ENCODE measurements at places on chromosomes 2 and 18.

DNA sequence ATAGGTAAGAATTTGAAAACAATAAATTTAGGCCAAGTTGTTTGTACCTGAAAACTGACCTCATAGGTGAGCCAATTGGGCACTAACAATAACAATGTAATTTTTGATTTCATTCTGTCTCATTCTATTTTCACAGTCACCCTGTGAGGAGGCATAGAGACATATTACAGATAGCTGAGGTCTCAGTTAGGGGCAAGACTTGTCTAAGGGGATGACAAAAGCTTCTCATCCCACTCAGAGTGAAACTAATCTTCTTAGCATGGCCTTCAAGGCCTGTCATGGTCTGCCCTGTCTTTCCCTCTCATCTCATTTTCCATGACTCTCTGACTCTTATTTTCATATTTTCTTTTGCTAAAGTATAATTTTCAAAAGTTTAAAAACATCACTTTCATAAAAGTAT lies 562.0 kb upstream of the TNP1 start:
- DNase-seq, result no peak

DNA sequence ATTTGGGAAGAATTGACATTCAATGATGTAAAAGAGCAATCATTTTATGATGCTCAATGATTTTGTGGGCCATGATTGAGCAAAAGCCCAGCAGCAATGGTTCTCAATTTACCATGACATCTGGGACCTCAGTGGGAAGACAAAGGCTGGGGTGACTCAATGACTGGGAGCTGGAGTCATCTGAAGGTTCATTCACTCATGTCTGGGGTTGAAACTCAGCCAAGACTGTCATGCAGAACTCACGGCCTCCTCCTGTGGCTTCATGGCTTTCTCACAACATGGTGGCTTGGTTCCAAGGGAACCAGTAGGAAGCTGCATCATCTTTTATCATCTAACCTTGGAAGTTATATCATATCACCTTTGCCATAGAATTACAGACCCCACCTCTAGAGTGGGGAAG lies 45.1 kb upstream of the CD226 start:
- no peak for DNase-seq

- DNase-seq, result no peak
These were observed 9.3 kb upstream of the CD226 start for GRCh38 chr18:69956665-69957620.

DNA sequence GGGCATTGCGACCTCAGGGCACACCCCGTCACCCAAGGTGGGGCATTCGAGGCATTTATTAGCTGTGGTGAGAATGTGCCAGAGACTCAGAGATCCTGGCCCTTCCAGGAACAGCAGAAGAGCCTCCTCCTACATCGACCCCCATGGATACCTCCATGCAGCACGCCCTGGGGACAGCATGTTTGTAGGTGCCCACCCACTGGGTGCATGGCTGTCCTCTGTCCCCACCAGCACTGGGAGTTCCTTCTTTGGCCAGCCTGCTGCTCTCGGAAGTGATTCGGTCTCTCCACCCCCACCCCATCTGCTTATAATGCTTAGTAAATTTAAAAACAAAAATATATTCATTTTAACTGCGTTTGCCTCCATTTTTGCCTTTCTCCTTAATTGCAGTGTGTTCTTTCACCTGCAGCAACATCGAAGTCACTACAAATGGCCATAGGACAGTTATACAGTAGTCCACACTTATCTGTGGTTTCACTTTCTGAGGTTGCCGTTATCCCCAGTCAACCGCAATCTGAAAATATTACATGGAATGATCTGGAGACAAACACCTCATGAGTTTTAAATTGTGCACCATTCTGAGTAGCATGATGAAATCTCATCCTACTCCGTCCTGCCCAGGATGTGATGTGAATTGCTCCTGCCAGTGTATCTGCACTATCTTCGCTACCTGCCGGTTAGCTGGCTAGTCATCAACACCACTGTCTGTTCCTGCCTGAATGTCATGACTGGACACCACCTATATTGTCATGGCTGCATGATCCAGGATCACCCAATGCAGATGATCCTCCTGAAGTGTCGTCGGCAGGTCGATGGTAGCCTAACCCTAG lies 29.6 kb upstream of the ZCCHC2 start:
- DNase-seq, result no peak

DNA sequence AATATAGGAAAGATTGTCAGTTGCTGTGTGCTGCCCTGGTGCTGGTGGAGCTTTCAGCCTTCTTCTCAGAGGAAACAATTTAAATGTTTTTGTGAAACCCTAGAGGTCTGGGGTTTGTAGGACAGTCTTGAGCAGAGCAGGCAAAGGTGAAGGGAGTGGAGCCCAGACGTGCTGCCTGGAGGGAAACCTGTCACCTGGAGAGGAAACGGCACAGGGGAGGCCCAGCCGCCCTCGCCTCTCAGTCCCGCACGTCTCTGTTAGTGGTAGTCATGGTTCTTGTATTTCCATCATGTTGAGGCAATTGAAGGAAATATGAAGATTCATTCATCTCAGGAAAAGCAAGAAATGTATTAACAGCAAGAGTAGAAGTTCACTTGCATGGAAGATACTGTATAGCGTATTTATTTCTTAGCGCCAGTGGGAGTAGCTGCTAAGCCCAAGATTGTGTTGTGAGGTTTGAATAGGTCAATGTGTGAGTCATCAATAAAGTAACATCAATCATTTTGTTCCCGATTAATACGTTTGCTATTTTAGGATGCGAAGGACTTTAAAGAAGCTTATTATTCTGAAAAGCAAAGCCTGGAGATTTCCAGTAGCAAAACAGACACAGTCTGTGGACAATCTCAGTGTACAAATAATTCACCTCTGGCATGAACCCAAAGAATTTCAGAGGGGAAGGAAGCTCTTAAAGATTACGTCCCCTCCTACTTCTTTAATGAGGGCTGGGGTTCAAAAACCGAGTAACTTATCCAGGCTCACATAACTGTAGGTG lies 70.4 kb downstream of the LRRFIP1 start:
- DNase-seq, result peak; percentile 11

DNA sequence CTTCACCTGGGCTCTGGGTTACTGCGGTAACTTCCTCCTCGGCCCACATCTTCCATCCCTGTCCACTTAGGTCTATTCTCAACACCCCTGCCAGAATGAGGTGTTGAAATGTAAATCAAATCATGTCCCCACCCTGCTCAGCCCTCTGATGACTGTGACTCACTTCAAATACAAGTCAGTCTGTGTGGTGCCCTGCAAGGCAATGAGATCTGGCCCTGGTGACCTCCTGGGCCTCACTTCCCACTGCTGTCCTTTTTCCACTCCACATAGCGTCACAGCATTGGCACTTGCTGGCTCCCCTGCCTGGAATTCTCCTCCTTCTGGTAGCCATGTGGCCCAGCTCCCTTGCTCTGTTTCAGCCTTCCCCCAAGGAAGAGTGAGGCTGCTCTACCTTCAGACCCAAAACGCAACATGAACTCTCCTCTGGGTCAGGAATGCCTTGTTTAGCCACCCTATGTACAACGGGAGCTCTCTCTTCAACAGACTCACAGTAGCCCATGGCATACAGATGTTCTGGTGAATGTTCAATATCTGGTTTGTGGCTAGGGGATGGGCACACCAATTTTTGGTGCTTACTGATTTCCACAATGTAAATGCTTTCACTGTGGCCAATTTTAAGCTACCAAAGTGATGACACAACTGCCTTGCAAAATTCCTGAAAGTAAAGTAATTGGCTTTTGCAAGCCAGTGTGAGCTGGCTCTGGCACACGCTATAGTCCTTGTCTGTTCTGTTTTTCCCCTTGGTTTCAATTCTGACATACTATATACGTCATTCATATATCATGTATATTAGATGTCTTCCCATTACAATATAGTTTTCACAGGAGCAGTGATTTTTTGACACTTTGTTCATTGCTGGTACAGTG lies 550.3 kb upstream of the HS6ST1 start:
- no peak for DNase-seq

GRCh38 chr18:9223356-9223755 lies 86.8 kb downstream of the ANKRD12 start:
- DNase-seq, result no peak

DNA sequence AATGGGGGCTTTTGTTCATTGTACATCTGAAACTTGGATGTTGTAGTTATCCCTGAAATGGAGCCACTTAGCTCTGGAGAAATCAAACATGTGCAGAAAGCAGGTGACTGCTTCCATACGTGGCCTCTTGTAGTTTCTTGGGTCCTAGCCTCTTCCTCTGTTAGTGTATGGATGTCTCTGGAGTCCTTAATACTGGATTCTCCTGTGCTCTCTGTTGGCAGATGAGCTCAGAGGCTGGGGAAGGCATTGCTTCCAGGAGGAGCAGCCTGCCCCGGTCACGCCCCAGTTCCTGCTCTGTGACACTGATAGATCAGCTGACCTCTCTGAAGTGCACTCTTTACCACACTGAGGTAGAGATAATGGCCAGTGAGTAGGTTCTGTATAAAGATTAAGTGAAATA lies 176.2 kb downstream of the LDLRAD4 start:
- DNase-seq, result peak; percentile 47

DNA sequence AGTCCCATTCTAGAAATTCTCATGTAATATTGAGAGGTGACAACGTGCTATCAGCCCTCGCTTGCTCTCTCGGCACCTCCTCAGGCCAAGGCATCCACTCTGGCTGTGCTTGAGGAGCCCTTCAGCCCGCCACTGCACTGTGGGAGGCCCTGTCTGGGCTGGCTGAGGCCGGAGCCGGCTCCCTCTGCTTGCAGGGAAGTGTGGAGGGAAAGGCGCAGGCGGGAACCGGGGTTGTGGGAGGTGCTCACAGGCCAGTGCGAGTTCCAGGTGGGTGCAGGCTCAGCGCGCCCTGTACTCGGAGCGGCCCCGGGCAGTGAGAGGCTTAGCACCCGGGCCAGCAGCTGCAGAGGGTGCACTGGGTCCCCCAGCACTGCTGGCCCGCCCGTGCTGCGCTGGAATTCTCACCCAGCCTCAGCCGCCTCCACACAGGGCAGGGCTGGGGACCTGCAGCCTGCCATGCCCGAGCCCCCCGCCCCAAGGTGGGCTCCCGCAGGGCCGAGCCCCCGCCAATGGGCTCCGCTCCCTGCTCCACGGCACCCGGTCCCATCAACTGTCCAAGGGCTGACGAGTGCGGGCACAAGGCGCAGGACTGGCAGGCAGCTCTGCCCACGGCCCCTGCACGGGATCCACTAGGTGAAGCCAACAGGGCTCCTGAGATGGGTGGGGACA lies 1680.6 kb upstream of the LRRTM1 start:
- DNase-seq, result no peak

DNA sequence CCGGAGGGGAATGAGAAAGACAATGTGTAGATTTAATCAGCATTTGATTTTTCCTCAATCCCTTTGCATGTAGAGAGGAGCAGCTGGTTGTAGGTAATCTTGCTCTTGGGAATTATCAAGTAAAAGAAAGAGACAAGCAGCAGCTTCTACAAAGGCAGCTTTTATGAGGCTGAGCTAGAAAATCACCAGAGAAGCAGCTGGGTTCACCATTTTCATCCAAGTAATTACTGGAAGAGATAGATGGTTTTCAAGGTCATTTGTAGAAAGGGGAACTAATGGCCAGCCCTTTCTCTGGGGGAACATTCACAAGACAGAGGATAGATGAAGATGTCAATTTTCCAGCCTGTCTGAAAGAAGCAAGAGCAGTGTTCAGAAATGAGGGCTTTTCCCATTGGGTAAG lies 113.0 kb downstream of the RND3 start:
- no peak for DNase-seq

DNA sequence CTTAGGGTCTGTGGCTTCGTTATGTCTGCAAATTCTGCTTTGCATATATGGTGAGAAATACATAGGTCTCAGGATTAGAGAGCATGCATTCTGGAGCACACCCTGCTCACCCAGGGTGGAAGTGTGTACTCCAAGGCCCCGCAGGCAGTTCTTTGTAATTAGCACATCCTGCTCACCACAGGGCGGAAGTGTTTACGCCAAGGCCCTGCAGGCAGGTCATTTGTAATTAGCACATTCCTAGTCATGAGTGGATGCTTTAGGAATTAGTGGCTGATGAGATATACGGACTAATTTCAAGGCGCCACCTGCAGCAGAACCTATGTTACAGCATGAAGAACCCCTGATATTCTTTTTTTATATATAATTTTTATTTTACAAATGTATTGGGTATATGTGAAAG lies 4.2 kb downstream of the ALLC start:
- DNase-seq, result no peak

GRCh38 chr2:68738906-68739594 lies 4.4 kb downstream of the ARHGAP25 start:
- DNase-seq, result no peak

GRCh38 chr18:45103319-45104048 lies 422.8 kb downstream of the SETBP1 start:
- no peak for DNase-seq

GRCh38 chr2:46072101-46072820 lies 224.9 kb upstream of the EPAS1 start:
- no peak for DNase-seq

DNA sequence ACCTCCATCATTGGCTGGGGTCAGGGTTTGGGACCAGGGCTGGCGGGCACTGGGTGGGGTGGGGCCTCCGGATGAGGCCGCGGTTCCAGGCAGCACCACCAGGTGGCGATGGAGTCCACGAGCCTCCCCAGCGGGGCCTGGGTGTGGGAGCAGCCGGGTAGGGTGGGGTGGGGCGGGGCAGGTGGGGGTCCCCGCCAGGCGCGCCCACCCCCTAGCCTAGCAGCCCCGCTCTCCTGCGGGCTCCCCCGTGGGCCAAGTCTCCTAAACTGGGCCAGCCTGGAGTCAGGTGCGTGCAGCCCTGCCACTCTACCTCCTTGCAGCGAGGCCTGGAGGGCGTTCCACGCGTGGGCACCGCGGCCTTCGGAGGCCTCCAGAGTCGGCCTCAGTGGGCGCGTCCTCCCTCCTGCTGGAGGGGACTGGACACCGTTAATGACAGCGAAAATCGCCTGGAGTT lies 187.5 kb downstream of the TWIST2 start:
- DNase-seq, result peak; percentile 7

- DNase-seq, result no peak
These were observed 149.8 kb downstream of the RTP5 start for GRCh38 chr2:242019344-242019743.

- DNase-seq, result peak; percentile 72
These were observed 14.1 kb upstream of the ZSWIM2 start for GRCh38 chr2:186862869-186863709.

DNA sequence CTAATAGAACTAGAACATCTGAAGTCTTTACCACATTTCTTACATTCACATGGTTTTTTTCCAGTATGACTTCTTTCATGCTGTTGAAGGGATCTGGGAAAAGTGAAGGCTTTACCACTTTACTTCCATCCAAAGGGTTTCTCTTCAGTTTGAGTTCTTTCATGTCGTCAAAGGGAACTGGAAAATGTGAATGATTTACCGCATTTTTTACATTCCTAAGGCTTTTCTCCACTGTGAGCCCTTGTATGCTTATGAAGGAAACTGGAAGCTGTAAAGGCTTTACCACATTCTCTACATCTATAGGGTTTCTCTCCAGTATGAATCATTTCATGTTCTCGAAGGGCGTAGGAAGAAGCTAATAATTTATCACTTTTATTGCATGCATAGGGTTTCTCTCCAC lies 46.7 kb downstream of the NBEAL1 start:
- DNase-seq, result no peak
